Muscle of back (tissue), 13 donors: ENCODE measurements at places on chromosomes 5 and 9.

GRCh38 chr5:1185629-1186350 lies 15.6 kb upstream of the SLC6A19 start:
- no peak for DNase-seq

- DNase-seq = no peak
Measured at GRCh38 chr5:14627270-14627669, 37.2 kb upstream of the OTULIN start.

DNA sequence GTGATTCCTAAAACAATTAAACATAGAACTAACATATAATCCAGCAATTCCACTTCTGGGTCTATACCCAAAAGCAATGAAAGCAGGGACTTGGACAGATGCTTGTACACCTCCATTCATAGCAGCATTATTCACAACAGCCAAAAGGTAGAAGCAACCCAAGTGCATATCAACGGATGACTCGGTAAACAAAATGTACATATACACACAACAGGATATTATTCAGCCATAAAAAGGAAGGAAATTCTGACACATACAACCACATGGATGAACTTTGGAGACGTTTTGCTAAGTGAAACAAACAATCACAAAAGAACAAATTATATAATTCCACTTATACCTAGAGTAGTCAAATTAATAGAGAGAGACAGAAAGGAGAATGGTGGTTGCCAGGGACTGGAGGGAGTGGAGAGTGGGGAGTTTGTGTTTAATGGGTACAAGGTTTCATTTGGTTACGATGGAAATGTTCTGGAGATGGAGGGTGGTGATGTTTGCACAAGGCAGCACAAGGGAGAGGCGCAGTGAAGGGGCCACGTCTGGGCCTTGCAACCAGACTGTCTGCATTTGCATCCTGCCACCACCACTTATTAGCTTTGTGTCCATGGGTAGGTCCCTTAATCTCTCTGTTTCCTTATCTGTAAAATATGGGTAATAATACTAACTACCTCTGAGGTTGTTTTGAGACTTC lies 36.3 kb upstream of the RLN1 start:
- DNase-seq = no peak

DNA sequence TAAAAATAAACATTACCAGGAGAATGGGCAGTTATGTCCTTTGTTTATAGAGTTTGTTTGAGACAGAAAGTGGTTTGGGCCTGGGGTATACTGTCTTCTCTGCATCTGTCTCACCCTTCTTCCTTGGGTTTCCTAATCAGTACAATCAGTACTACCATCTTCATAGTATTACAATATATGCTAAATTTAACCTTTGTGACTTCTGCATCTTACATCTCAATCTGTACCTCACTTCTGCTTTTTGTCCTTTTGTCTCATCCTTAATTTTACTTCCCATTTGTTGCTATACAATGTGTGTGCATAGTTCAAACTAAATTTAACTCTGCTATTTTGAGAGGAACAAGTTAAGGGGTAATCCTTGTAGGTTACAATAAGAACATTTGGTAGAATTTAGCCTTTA lies 19.6 kb downstream of the FBXO38 start:
- no peak for DNase-seq

- DNase-seq = no peak
Measured at GRCh38 chr5:96129276-96129675, 167.6 kb upstream of the ELL2 start.

DNA sequence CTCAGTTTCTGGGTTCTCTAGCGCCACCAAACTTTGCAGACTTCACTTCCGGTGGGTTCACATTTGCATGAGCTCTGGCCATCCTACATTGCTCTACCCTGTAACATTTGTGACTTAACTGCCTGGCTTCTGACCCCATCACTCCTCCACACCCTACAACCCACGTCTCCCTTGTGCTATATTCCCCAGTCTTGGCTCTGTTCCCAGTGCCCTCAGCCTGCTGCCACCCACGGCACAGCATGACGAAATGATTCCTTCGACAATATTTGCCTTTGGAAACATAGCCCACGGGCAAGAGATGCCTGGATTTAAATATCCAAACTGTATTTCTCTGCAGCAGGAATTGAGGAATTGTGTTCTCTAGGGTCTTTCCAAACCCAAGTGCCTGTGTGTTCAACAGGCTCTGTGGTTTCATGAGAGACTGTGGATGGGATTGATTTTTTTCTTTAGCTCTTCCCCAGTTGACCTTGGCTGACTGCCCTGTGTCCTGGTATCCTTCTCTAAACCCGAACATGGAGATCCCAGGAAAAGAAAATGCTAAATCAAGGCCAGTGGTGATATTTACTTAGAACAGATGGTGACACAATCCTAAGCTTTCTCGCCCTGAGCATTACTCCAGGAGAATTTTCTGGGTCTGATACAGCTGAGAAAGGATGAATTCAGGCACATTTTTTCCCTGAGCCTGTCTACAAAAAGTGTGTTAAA lies 44.4 kb upstream of the GRIA1 start:
- no peak for DNase-seq

- peak; percentile 64 for DNase-seq
Measured at GRCh38 chr9:127154390-127155191, 32.2 kb upstream of the ANGPTL2 start.

DNA sequence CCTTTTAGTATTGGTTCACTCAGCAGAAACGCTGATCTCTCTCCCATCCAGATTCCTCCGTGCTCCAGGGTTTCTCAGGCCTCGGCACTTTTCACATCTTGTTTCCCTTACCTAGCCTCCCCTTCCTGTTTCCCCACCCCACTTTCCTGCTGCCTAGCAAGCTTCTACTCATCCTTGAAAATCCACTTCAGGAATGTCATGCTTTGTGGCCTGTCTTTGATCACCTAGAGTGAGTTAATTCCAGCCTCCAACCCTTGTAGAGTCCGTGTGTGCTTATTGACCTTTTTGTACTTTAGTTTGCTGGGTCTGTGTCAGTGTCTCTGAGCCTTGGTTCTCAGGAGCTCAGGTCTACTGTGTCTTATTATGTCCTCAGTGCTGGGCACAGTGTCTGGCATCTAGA lies 116.6 kb downstream of the AOPEP start:
- no peak for DNase-seq

GRCh38 chr9:26210338-26210851 lies 532.2 kb upstream of the TUSC1 start:
- DNase-seq = no peak

DNA sequence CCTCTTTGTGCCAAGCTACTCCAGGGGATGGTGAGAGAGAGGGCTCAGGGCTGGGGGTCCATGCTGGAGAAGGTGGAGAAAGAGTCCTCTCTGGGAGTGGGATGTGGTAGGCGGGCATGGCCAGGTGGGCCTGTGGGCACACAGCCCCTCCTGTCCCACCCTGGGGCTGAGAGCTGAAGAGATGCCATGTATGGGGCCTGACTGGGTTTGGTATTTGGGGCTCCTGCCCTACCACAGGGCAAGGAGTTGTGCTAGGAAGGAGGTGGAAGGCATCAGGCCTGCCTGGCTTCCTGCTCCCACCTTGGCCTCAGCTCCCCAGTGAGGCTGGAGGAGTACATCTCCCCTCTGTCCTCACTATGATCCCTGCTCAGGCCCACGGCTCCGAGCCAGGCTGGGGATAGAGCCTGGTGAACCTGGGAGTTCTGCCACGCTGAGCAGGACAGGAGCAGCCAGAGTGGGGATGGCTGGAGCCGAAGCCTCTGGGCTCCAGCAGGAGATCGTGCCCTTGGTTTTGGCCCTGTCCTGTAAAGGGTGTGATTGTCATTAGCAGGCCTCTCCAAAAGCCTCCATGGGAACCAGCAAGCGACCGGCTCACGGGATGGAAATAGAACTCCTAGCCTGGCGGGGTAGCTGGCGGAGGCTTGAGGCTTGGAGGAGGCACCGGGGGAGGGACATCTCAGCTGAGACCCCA lies 75.5 kb downstream of the CACNA1B start:
- DNase-seq = no peak

- DNase-seq = no peak
Measured at GRCh38 chr9:129383019-129383560, 205.0 kb upstream of the IER5L start.

DNA sequence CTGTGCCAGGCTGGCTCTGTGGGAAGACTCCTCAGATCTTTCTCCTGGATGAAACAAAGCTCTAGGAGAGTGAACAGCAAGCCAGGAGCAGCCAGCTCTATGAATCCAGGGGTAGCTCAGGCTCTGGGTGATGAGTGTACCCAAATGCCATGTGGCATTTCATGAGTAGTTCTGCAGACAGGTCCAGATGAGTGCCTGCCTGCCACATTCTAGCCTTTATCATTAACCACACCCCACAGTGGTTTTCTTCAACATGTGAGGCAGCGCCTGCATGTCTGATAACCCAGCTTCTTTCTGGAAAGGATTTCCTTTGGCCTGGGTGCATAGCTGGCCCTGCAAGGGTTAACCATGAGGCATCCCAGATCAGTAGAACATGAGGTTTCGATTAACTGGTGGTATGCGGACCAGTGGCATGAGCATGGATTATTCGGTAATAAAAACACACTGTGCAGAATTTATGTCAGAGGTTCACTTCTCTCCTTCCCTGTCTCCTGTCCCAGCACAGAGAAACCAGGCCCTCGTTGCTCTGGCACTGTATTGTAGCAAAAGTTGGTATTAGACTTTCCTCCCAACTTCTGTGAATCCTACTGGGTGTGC lies 381.9 kb upstream of the ZNF462 start:
- DNase-seq = no peak

- DNase-seq = no peak
Measured at GRCh38 chr5:84634256-84634655, 249.6 kb upstream of the EDIL3 start.

- no peak for DNase-seq
Measured at GRCh38 chr9:120256146-120256545, 323.8 kb downstream of the CDK5RAP2 start.

- no peak for DNase-seq
Measured at GRCh38 chr5:160284291-160284873, 28.0 kb downstream of the CCNJL start.

- no peak for DNase-seq
Measured at GRCh38 chr5:78899922-78900362, 85.2 kb downstream of the ARSB start.

- no peak for DNase-seq
Measured at GRCh38 chr5:150762211-150762610, 3.4 kb upstream of the DCTN4 start.

DNA sequence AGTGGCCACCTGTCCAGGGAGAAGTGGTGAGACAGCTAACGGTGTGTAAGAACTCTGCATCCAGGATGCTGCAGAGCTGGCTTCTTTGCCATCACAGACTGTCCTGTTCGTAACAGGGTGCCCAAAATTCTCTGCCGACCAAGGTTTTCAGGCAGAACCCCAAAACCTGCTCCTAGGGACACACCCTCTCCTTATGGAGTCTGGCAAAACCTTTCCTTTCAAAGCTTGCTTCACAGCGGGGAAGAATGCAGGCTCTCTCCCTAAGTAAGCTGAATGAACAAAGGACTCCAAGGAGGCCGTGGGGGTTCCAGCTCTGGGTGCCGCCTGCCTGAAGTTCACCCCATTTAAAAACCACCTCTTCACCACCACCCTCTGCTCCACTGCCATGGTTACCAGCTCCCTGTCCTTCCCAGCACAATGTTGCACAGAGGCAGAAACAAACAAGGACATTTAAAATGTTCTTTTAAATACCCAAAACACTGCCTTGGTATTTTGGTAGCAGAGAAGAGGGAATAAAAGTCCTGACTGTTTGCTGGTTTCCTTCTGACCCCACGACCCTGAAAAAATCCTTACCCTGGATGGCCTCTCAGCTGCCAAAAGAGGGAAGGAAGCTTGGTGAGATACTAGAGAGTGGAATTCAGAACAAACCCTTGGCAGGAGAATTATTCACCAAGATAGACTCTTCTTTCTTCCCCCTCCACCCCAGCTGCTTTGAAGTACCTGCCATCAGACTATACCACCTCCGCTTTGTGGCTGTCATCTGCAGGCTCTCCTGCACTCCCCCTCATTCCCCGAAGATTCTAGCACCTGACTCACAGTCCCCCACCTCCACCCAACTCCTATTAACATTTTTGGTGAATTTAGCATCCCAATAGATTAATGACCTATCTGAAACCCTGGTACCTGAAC lies 7.1 kb upstream of the KLF9 start:
- peak; percentile 19 for DNase-seq

GRCh38 chr5:159430361-159431012 lies 100.2 kb upstream of the IL12B start:
- no peak for DNase-seq

DNA sequence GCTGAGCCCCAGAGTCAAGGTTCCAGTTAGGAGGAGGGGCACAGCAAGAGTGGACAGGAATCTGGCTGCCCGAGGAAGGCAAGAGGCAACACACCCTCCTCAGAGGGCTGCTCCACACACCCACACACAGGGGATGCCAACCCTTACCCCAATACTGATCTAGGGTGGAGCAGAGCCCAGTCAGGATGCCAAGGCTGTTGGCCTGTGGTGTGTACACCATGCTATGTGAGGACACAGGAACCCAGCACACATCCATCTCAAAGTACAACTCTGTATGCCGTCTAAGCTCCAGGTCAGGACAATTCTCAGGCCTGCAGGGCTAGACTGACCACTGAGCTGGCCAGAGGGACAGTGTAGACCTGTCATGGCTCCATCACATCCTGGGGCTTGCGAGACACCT lies 2.6 kb downstream of the SEPTIN8 start:
- no peak for DNase-seq
